ENCODE measurements at places on chromosomes 13 and 19.

DNA sequence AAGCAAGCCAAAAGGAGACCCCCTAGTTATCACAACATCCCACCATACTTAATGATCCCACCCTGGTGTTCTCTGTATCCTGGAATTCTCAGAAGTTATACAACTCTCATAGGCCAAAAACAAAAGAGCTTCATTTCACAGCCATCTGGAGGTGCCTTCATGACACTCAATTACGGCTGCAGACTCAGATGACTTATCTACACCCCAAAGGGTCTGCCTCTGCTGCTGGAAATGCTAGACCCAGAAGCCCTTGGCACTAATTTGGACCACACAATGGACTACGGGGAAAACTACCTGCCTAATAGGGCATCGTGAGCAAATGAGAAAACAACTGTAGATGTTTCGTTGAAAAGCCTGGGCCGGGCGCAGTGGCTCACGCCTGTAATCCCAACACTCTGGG, 40.2 kb downstream of the BRD4 start:
- no peak for DNase-seq

DNA sequence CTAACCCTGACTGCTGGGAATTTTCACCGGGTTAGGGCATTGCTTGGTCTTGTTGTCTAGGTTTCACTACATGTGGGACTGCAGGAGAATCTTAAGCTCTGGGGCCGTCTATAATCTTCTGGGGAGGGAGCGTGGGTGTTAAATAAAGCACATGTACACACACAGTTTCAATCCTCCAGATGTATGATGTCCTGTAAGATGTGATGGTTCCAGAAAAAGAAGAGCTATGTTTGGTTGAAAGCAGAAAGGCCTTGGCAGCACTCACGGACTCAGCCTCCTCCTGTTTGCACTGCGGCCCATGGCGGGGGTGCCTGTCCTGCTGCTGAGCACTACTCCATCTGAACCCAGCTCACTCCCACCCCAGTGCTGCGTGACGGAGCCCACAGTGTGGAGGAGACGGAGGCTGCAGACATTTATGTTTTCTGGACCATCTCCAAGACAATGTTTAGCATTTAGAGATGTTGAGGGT, 343.5 kb downstream of the TEX29 start:
- no peak for DNase-seq

GRCh38 chr13:21723807-21724505, 53.1 kb downstream of the FGF9 start:
- DNase-seq: no peak

DNA sequence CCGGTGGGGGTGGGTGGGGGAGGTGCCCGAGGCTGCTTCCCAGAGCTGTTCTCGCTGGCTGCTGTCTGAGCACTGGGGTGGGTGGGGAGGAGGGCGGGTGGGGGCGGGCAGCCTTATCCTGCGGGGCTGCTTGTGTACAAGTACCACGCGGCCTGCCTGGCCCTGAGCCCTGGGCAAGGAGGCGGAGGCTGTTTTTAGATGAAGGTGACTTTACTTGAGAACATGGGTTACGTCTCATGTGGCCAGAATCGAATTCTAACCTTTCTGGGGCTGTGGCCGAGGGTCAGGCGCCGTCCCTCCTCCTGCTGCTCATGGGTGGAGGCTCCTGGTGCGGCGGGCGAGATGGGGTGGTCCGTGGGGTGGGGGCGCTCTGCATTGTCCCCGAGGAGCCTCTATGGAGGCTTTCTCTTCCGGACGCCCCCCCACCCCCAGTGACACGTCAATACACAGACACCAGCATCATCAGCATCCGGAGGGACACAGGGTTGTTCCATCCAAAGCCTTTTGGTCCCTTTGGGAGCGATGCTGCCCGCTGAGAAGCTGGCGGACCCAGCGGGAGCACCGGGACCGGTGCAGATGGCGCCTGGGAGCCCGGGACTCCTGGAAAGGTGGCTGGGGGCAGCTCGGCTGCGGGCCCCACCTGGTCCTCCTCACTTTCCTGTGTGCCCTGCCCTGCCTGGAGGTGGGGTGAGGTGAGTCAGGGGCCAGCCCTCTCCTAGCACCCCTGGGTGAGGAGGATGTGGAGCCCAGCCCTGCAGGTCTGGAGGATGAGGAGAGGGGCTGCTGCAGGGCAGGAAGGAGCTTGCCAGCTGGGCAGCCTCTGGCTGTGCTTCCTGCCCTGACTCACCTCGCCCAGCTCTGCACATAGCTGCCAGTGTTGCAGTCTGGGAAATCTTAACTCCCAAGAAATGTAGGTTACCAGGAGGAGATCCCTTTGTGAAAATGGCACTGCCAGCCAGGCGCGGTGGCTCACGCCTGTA, 3.4 kb downstream of the BSG start:
- DNase-seq: peak; percentile 75

- DNase-seq: no peak
Observed at GRCh38 chr19:52741951-52742485, 7.2 kb upstream of the ZNF611 start.

DNA sequence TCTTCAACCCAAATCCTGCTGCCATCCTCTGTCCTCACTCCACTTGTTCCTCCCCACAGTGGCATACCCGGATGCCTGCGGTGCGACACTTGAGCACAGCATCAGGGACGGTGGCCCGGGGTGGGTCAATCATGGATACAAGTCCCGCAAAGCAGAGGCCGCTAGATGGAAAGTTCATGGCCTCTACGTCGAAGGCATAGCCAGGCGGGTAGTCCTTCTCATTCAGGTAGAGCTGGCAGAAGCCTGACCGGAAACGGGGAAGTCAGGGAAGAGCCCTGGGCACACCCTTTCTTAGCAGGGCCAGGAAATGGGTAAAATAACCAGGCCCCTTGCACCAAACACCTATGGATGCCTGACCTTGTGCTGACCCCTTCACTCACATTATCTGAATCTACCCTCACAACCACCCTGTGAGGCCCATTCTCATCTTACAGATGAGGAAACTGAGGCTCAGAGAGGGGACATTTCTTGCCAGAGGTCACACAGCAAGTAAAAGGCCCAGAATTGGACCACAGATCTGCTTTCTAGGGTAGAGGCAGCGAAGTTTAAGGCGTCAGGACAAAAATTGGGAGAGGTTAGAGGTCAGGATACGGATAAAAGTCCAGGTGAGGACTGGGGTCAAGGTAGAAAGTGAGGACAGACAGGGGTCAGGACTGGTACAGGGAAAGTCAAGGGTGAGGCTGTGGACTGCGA, 6.5 kb downstream of the ATP4A start:
- no peak for DNase-seq

GRCh38 chr13:40031031-40031430, 375.6 kb downstream of the COG6 start:
- peak; percentile 72 for DNase-seq

DNA sequence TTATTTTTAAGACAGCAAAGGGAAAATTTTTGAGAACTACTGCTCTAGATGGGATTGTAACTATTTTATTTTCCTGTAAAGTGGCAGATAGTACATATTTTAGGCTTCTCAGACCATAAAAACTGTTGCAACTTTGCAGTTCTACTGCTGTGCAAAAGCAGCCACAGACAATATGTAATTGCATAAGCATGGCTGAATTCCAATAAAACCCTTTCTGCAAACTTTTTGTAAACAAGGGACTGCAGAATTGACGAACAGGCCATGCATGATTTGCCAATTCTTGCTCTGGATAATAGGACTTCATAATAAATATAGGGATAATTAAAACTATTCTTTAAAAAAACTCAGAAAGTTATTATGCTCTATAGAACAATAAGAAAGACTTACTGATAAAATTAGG, 149.1 kb downstream of the SLITRK5 start:
- DNase-seq: no peak

DNA sequence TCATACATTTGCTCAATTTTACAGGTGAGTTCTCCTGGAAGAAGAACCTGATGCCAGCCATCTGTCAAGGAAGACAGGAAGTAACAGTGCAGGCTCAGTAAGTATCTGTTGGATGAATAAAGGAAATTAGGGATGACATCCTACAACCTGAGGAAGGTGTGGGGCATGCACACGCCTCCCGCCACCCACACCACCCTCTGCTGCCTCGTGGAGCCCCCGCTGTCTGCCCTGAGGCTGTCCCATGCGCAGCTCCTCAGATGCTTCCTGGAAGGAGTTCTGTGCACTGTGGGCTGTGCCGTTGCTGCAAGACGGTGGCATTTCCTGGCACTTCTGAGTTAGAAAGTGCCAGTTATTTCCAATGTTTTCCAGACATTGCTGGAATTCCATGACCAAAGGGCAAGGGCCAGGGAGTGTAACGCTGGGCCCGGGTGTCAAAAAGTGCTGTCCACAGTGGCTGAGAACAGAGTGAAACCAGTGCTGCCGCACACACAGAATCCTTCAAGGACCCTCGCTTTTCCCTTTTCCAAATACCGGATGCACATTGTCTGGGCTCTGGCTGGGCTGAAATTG, 4.2 kb upstream of the TEX29 start:
- DNase-seq: no peak

GRCh38 chr13:34967851-34968562, 25.9 kb downstream of the NBEA start:
- peak; percentile 27 for DNase-seq

DNA sequence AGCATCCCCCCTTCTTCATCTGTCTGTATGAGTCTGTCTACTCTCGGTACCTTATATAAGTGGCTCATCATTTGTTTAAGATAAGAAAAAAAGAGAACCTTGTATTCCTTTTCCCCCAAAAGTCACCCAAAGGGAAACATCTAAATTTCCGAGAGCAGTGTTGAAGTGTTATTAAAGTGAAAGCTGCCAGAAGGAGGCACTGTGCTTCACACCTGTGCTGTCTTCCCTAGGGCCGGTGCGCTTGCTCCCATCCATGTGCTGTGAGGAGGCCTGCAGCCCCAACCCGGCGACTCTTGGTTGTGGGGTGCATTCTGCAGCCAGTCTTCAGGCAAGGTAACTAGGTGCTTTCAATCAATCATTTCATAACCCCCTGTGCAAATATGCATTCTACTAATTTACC, 97.5 kb downstream of the TNFRSF19 start:
- DNase-seq: no peak

- DNase-seq: no peak
Observed at GRCh38 chr13:50197705-50198104, 182.5 kb downstream of the KCNRG start.

DNA sequence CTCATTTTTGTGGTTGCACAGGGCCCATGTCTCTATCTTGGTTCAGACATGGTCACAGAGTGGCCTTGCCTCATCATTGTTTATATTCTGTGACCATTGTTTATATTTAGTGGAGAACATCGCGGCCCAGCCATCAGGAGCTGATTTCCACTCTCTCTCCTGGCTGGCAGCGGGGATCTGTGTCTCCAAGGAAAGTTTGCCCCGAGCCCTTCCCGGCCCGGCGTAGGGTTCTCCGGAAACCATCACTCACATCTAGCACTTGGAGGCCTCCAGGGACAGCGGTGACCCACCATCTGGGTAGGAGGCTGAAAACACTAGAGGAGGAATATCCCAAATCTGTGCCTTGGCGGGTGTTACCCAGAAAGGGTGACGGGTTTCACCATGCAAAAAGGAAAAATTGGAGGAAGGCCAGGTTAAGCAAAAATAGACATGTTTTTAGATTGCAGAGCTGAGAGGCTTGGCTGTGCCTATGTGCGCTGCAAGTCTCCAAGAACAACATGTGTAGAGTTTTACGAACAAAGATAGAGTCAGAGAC, 726 bp upstream of the ZNF358 start:
- peak; percentile 45 for DNase-seq

DNA sequence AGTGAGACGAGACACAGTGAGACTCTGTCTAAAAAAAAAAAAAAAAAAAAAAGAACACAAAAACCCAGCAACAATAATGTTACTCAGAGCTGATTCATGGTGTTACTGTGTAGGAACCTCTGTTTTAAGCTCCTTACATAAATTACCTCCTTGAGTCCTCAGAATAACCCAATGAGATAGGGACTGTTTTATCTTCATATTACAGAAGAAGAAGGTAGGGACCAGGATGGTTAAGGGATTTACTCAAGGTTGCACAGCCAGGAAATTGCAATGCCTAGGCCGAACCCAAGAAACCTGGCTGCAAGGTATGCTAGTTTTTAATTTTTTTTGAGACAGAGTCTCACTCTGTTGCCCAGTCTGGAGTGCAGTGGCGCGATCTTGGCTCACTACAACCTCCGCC, 1.5 kb upstream of the DAND5 start:
- DNase-seq: peak; percentile 76

DNA sequence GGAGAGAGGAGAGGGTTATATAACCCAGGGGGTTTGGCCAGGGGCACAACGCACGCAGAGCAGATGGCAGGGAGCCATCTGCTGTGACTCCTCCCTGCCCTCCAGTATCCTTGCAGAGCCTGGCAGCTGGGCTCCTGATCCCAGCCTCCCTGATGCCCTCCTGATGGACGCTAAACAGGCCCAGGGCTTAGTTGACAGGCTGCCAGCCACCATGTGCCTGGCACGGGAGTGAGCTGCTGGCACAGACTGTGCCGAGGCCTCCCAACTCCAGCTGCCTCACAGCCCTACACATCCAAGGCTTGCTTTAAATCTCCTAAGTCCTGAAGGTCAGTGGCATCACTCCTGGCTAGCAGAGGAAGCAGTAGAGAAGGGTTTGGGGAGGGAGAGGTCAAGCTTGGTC, 16.7 kb downstream of the SYDE1 start:
- DNase-seq: no peak

DNA sequence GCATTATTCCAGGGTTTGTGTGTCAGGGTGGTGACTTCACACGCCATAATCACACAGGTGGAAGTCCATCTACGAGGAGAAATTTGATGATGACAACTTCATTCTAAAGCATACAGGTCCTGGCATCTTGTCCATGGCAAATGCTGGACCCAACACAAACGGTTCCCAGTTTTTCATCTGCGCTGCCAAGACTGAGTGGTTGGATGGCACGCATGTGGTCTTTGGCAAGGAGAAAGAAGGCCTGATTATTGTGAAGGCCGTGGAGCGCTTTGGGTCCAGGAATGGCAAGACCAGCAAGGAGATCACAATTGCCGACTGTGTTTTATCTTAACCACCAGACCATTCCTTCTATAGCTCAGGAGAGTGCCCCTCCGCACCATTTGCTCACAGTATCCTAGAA, 18.2 kb upstream of the SLC25A30 start:
- DNase-seq: no peak

- peak; percentile 19 for DNase-seq
Observed at GRCh38 chr13:101919541-101920181, 467.2 kb downstream of the ITGBL1 start.
